ENCODE measurements at places on chromosomes 16 and 17.

GRCh38 chr16:57038166-57038565 is 48.8 kb downstream of the NLRC5 start:
- DNase-seq = no peak

DNA sequence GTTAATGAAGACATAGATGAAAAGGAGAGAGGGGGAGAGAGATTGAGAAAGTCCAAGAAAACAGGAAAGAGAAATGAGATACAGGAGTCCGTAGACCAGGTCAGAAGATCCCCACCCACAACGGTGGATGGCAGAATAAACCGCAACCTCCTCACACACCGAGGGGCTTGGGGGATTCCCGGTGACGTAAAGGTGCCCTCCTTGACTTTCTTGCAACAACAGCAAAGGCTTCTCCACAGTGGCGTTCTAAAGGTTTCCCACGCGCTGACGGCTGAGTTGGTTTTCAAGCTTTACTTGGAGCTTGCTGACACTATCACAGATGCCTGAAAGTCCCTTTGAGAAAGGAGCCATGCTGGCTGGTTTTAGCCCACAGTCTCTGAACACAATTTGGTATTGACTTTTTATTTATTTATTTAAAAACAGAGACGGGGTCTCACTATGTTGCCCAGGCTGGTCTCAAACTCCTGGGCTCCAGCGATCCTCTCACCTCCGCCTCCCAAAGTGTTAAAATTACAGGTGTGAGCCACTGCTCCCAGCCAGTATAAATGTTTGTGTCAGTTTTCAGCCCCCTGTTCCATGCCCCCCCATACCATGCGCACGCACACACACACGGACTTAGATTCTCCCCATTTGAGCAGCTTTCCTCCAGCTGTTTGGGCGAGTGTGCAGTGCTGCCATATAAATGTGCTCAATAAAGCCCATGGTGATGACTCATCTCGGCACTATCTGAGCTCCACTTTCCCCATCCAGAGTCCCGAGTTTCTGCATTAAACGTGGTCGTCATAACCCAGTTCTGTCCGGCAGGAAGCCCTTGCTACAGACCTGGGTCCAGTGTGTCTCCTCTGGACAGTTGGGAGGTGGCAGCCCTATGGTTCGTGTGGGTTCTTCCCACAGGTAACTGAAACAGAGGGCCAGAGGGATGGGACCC is 33.0 kb upstream of the SEC14L1 start:
- no peak for DNase-seq

DNA sequence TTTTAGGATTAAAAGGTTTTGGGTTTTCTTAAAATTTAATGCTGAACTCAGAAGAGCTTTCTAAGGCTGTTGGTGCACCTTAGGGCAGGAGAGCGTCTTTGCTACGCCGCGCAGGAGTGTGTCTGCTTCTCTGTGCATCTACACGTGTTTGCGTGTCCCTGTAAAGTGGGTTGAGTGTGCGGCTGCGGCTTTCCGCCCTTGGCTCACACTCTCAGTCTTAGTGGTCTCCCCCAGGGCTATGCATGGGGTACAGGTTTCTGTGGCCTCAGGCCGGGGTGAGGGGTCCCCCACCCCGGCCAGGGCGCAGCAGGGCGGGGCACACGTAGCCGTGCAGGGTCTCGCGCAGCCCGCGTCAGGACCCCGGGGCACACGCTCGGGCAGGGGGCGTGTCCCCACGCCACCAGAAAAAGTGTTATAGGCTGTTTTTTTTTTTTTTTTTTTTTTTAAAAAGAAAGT is 727 bp upstream of the TENT4B start:
- DNase-seq = no peak

GRCh38 chr16:78773291-78773702 is 673.8 kb downstream of the WWOX start:
- no peak for DNase-seq

GRCh38 chr17:77332981-77333685 is 192.4 kb downstream of the SEC14L1 start:
- DNase-seq = no peak

DNA sequence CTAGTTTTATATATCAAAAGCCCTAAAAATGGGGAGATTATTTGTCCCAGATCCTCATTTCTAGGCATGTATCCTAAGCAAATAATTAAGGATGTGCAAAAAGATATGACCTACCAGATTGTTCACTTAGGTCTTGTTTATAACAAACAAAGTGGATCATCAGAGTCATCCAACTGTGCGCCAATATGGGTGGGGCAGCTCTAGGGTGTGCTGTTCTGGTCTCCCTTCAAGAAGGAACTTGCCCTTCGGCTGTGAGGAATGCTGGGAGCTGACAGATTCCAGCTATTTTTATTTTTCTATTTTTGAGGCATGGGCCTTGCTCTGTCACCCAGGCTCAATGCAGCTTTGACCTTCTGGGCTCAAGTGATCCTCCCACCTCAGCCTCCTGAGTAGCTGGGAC is 13.8 kb downstream of the CHP2 start:
- DNase-seq = no peak

- no peak for DNase-seq
These were observed 6.0 kb downstream of the DOC2A start for GRCh38 chr16:30004811-30005242.

- DNase-seq = no peak
These were observed 9.9 kb downstream of the CRHR1 start for GRCh38 chr17:45793999-45794540.

DNA sequence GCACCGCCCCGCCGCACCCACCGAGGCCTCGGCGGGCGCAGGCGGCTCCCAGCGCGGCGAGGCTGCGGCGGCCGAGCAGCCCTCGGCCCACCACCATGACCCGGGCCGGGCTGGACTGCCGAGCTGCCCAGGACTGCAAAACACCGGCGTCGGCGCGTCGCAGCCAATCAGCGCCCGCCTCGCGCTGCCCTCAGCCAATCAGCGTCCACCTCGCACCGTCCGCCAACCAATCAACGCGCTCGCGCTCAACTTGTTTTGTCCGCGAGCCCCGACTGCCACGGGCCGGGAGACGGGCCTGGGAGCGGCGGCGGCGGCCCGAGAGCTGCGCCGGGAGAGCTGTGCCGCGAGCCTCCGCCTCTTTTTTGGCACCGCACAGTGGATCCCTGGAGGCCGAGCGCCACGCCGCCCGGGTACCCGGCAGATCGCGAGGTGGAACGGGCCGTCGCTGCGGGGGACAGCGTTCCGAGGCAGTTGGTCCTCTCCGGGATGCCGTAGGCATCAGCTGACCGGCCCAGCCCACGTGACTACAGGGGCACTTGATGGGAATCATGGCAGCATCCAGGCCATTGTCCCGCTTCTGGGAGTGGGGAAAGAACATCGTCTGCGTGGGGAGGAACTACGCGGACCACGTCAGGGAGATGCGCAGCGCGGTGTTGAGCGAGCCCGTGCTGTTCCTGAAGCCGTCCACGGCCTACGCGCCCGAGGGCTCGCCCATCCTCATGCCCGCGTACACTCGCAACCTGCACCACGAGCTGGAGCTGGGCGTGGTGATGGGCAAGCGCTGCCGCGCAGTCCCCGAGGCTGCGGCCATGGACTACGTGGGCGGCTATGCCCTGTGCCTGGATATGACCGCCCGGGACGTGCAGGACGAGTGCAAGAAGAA is at the start of the genes FAHD1 and HAGH:
TSS of gene FAHD1 (plus strand) at position 516 of the 883 bp plus-strand sequence. CDS start at position 549, 33 bp downstream.
TSS of gene HAGH (minus strand) at position 135 of the 883 bp plus-strand sequence. CDS start at position 97, 38 bp downstream.
- DNase-seq = peak; percentile 84

DNA sequence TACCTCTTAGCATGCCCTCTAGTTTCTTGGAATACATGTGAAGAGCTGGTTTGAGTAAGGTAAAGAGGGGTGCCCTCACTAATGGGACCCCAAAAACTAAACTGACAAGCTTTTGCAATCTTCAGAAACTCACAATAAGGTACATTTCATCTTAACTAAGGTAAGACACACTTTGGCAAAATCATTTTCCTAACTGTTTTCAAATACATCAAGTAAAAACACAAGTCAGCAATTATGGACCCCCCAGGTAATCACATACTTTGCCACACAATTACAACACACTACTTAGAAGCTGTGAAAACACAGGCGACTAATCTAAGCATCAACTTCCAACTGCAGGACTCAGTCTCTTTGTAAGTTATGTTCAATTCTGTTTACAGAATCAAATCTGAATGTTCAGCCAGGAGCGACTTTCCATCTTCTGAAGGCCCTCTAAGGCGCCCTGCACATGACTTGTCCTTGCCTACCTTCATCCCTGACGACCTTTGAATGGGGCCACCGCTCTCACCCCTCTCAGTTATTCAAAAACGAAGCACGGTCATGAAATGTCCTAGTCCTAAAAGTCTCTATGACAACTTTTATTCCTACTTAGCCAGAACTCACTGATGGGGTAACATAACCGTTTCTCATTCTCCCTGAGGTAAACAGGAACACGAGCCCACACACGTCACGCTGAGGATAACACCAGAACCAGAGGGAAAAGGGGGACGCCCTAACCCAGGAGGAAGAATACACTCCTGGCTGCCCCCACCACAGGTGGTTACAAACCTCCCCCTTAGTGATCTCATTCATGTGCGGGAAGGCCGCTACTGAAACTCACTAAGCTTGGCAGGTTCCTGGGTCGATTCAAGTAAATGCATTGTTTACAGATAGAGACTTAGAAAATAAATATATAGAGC is 5.5 kb downstream of the CREBBP start:
- DNase-seq = no peak

GRCh38 chr17:33777674-33778073 is 477.4 kb upstream of the CCL2 start:
- no peak for DNase-seq

- DNase-seq = no peak
These were observed 11.5 kb downstream of the CREBBP start for GRCh38 chr16:3868967-3869366.

DNA sequence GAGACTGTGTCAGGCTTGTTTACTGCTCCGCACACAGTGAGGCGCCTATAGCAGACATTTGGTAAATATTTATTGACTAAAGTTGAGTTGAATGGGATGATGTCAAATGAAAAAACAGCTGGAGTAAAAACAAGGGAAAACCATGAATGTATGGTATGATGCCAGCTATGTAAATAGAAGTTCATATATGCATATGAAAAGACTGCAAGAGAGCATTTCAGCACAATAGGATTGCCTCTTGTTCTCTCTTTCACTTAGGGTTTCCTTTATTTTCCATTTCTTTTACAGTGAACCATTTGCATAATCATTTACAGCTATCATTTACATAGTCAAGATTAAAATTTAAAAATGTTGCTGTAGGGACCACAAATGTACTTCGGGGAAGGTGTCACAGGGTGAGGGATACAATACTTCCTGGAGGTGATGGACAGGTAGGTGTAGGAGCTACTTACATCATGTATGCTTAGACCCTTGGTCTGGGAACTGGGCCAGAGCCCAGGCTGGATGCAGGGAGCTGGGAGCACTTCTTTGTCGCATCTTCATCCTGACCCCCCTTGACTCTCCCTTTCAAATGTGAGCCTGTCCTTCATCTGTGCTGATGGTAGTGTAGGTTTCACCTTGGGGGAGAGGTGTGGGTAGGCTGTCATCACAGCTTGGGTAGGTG is 113.3 kb downstream of the UTP18 start:
- DNase-seq = no peak

DNA sequence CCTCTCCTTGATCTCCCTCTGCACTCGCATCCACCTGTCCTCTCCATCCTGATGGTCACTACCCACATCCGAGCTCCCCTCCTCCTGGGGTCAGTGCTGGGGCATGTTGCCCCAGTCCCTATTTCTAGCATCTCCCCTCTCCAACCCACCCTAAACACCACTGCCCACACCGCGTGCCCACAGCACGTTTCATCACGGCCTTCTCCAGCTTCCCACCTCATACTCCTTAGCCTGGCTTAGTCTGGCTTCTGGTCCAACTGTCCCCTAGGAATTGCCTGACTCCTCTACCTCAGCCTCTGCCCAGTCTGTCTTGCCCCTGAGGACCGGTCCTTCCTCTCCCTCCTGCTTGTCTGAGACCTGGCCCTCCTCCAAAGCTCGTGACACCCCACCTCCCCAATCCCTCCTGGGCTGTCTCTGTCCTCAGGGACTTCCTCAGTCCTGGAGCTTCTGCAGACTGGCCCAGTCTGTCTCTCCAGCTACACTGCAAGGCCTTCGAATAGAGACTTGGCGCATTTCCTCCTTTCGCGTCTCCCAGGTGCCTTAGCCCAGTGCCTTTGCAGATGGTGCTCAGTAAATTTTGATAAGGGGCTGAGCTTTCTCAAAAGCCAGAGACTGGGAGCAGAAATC is 4.9 kb downstream of the ALOX15 start:
- DNase-seq = no peak

DNA sequence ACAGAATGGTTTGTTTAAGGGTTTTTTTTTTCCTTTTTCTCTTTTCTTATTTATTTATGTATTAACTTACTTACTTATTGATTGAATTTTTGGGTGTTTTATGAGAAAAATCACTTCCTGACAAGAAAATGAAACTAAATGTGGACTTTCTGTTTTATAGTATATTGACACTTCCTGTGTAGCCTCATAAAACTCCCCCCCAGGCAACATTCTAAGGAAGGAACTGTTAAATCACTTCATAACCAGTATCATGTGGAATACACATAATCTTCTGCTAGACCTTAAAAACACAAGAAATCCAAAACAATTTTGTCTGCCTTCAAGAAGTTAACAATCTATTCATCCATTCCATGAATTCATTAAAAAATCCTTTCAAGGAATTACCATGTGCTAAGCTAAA is 164.1 kb upstream of the TOM1L1 start:
- DNase-seq = no peak

GRCh38 chr17:16361874-16362273 is 8.6 kb upstream of the CENPV start:
- no peak for DNase-seq

GRCh38 chr17:51443646-51444045 is 183.3 kb downstream of the UTP18 start:
- no peak for DNase-seq

GRCh38 chr17:3528403-3528851 is 29.2 kb downstream of the TRPV3 start:
- DNase-seq = no peak
